ENCODE measurements at places on chromosomes 3 and 15. TPM values are rescaled to one million over a fixed set of nuclear protein-coding genes. Genes with fewer than 3 reads are reported as not detected.

GPR176 gene
- 1.0 TPM for polyA plus RNA-seq

DNA sequence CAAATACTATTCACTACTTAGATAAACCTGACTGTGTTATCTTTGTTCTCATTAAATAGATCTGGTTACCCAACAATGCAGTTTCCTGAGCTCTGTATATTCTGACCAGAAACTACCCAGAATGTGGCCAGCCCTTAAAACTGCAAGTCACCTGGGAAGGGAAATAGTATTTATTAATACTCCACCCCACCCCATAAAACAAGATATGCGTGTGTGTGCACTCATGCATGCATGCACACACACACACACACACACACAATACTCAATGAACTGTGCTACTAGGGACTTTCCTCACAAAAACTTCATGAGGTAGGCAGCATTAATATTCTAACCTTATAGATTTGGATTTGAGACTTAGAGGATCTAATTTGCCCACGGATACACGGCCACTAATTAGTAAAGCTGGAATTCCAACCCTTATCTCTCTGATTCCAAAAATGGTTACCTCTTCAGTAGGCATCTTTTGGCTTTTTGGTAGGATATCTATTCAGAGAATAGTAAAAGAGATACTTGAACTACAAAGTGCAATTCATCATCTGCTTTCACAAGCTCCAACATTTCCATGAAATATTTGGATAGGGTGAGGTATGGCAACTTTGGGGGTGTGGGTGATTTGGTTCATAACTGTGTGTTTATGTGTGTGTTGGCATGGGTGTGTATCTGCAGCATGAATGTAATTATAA, 197.0 kb upstream of the CFAP20DC start:
- no peak for DNase-seq

DNA sequence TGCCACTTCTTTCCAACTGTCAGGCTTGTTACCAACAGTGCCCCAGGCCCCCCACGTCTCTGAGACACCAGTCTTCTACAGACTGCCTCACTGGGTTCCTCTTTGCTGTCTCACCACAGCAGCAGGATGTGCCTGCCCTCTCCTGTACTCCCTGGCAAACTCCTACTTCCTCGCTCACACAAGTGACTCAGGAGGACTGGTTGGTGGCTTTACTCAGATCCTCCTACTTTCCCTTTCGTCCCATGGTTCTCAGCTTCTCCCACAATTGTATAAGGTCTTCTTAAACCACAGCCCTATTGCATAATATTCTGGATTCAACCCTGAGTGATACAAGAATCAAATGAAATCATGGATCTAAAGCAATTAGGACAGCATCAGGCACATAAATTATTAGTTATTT, 246.6 kb upstream of the PROK2 start:
- no peak for DNase-seq

GRCh38 chr3:169811631-169812331, 889 bp upstream of the LRRIQ4 start:
- DNase-seq, result no peak

DNA sequence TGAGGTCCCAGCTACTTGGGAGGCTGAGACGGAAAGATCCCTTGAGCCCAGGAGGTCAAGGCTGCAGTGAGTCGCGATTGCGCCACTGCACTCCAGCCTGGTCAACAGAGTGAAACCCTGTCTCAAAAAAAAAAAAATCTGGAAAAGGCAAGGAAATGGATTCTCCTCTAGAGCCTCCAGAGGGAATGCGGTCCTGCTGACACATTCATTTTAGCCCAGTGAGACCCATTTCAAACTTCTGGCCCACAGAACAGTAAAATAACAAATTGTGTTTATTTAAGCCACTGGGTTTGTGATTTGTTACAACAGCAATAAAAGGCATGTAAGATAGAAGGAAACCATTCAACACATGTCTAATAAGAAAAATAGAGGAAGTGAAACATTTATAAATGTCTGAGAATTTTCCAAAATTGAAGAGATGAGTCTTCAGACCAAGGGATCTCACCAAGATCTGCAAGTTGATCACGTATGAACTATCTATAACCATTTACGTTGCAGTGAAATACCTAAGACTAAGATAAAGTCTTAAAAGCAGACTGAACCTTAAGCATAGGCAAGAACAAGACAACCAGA, at the start of gene HTR3E:
TSS of gene HTR3E (plus strand) at position 254 of the 573 bp plus-strand sequence. CDS start 466 bp downstream, outside the sequence.
- DNase-seq, result no peak
